ENCODE measurements at places on chromosomes 3 and 15.

DNA sequence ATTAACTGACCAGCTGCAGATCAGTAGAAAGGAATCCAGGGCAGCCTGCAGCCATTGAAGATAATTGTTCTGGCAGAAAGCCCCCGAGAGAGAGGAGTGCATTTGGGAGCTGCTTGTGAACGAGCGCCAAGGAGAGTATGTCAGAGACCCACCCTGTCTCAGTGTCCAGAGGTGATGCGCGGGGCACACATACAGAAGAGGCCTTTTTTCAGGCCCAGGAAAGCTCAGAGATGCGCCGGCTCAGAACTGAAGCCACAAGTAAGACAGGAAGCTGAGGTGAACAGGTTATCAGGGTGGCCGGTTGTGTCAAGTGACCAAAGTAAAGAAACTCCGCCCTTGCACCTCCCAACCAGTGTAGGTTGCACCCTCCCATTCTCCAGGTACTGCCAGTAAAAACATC is 59.8 kb upstream of the HEG1 start:
- DNase-seq, result no peak

DNA sequence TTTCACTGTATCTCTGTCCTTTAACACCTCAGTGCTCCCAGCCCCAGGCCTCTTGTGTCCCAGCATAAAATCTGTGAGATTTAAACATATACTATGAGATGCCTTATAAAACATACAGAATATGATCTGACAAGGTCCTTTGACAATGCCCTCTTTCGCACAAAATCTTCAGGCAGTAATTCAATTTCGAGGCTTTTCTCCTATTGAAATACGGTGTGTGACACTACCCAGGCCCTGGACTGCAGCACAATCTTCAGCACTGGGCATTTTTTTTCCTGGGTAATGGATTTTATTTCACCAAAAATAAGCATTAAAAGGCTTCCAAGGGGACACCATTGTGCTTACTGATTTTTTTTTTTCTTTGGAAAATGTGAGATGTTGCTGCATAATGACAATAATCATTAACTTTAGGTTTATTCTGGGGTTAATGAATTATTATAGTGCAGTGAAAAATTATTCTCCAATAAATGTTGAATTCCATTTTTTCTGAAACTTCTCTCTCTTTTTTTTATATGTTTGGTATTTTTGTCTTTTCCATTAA is 40.9 kb upstream of the FAM3D start:
- DNase-seq, result no peak

- no peak for DNase-seq
Measured at GRCh38 chr3:190722181-190722905, 140.2 kb downstream of the GMNC start.

- DNase-seq, result no peak
Measured at GRCh38 chr3:151314137-151314536, 2.5 kb downstream of the GPR87 start.

DNA sequence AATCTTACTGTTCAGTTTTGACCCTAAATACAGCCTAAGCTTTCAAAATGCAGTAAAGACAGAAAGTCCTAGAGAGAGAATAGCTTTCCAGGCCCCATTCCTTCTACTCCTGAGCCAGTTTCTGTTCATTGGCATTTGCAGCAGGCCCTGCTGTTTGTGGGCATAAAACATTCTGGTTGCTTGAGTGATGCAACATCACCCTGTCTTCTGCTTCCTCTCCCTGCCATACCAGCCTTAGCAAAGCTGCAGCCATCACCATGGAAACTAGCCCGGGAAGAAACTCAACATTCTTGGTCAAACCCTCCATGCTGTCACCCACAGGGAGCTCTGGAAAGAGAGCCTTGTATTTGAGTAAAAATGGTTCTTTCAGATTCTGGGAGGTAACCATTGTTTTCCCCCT is 325.7 kb downstream of the MAGI1 start:
- no peak for DNase-seq

- no peak for DNase-seq
Measured at GRCh38 chr3:100059472-100059871, 54.8 kb downstream of the FILIP1L start.

DNA sequence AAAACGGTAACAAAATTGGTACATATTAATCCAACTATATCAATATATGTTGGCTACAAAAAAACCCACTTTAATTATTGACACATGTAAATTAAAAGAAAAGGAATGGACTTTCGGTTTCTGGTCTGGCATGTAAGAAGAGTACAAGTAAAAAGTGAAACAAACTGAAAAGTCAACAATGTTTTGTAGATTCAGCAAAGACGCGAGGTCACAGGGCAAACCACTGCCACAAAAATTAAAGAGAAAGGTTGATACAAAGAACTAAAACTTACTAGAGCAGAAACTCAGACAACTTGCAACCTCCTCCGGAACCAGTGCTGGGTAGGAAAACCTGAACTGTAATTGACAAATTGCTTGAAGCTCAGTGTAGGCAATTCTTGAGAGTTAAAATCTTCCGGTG is 110.6 kb upstream of the ARPP21 start:
- no peak for DNase-seq

GRCh38 chr15:31660816-31661215 is 334.2 kb downstream of the KLF13 start:
- no peak for DNase-seq

- DNase-seq, result no peak
Measured at GRCh38 chr3:133248389-133248788, 151.5 kb upstream of the BFSP2 start.

DNA sequence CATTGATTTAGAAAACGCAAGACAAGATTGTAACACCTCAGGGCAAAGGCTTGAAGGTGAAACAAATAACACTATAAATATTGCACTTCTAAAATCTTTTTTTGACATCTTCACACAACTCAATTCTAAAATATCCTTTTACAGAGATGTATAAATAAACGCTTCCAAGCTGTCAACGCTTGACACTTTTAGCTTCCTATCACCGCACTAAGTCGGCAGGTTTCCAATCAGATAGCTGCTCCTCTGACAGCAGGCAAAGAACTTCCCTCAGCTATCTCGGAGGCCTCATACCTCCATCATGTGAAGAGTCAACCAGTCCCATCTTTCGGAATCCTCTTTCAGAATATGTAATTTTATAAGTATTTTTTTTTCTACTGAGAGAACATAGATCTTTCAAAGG is 71.0 kb downstream of the PCOLCE2 start:
- DNase-seq, result no peak

GRCh38 chr15:91947293-91947679 is 93.8 kb downstream of the SLCO3A1 start:
- DNase-seq, result no peak

GRCh38 chr15:94225616-94226015 is 5.7 kb upstream of the MCTP2 start:
- DNase-seq, result no peak

DNA sequence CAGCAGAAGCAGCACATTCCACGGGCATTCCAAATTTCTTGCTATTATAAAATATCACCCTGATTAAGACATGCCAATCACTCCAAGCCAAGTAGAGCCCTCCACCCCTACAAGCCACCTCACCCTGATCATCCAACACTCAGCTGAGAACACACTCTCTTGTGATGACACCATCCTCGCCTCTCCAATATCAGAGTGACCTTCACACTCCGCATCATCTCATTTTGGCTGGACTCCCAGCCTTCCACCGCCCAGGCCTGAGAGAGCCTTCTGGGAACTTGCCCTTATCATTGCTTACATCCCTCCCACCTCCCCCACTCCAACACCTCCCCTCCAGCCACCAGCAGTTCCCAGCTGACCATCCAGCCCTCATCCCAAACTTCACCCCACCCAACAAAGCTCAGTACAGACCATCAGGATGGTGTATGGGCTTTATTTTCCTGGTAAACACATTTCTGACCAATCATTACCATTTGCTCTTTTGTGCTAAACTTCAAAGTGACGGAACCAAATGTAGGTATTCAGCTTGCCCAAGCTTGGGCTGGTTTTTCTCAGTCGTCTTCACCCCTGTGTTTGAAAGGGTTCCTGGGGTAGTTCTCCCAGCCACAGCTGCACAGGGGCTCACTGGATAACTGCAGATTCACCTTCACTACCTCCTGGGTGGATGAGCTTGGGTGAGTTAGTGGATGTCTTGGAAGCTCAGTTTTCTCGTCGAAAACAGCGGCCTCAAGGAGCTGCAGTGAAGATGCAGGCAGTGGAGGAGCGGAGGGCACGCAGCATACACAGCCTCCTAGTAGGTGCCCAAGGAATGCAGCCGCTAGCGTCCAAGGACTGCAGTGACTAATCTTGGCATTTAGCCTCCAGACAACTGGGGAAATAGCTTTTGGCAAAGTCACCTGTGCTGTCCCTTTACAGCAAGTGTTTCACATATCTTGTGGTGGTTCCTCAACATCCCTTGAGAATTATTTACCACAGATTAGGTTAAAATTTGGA is 115.1 kb downstream of the LIPC start:
- peak; percentile 56 for DNase-seq

- DNase-seq, result no peak
Measured at GRCh38 chr3:12954891-12955650, 113.7 kb upstream of the RPL32 start.

DNA sequence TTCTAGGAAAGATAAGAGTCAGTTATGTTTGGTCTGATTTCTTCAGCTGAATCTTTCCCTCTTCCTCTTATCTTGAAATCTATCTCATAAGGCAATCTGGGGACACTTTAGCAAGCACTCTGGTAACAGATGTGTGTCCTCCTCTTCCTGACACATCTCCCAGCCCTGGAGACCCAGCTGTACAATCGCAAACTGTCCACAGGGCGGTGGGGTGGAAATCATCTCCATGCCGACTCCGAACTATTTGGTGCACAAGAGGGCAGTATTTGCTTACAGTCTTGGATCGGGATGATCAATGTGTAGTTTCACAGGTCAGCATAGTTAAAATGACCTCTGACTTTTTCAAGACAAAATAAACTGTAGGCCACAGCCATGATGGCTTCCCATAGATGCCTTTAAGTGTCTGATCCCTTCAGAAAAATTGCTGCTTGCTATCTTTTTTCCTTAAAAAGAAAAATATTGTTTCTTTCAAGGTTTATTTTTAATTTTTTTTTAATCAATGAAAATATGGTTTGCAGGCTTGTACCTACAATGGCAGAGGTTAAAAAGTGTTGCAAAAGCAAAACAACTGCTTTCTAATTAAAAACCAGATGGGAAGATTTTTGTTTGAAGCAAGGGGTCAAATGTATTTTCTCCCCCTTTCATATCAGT is 17.7 kb downstream of the EEFSEC start:
- DNase-seq, result peak; percentile 75

GRCh38 chr3:24367664-24368264 is 126.9 kb downstream of the THRB start:
- DNase-seq, result no peak

DNA sequence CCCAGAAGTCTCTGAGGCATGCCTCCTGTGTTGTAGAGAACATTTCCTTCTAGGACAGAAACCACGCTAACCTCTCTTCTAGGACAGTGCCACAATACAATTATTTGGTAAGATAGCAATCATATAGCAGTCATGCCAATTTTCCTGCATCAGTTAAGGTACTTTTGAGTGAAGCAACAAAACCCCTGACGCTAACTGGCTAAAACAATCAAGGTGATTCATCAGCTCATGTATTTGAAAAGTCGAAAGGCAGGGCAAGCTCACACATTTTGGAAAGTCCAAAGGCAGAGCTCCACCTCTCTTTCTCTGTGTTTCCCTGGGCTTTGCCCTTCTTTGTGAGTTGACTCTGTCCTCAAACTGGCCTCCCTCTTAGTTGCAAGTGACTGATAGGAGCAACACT is 10.1 kb downstream of the TERC start:
- DNase-seq, result no peak

DNA sequence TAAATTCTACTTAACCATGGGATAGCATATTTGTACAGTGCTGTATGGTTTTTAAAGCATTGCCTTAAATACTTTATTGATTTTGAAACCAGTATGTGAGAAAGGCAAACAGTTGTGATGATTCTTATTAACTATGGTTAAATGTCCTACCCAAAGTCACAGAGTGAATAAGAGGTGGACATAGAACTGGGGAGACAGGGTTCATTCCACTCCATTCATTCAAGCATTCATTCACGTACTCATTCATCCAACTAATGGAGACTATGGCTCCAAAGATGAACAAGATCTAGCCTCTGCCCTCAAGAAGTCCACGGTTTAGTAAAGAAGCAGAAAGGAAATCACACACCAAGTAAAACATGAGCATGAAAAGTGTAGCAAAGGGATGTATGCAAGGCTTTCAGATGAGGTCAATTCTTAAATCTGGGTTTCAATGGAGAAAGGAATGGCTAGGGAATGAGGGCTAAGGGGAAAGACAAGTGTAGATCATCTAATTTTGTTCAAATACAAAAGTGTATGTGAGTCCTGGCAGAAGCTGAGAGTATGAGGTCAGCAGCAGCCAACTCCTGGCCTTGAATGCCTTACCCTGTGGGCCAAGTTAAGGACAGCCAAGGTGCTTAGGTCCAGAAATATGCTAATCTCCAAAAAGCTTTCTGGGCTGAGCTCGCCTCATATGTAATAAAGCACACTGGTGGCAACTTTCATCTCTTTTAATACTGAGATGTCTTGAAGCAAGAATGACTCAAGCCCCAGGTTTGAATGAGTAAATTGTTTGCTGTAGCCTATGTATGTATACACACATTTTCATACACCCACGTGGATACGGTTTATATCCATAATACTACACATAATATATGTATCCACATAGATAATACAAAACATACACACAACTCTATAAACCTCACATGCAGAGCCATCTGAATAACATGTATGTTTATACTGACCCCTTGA is 4.3 kb downstream of the TNIK start:
- DNase-seq, result no peak

GRCh38 chr3:105232553-105232952 is 134.2 kb upstream of the ALCAM start:
- DNase-seq, result no peak

DNA sequence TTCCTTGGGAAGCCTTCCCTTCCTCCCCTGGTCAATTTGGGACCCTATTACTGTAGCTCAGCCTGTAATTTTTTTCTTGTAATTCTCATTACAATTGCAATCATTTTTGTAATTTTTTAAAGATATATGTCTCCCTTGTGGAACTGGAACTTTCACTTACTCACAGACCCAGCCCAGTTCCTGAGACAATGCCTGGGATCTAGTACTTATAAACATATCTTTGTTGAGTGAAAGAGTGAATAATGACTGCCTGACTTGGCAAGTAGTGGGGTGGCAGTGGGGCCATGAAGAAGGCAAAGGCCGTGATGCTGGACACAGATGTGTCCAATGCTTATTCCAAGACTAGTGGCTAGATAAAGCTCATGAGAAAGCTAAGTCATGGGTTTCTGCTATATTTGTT is 294.5 kb upstream of the LRRN1 start:
- DNase-seq, result no peak

DNA sequence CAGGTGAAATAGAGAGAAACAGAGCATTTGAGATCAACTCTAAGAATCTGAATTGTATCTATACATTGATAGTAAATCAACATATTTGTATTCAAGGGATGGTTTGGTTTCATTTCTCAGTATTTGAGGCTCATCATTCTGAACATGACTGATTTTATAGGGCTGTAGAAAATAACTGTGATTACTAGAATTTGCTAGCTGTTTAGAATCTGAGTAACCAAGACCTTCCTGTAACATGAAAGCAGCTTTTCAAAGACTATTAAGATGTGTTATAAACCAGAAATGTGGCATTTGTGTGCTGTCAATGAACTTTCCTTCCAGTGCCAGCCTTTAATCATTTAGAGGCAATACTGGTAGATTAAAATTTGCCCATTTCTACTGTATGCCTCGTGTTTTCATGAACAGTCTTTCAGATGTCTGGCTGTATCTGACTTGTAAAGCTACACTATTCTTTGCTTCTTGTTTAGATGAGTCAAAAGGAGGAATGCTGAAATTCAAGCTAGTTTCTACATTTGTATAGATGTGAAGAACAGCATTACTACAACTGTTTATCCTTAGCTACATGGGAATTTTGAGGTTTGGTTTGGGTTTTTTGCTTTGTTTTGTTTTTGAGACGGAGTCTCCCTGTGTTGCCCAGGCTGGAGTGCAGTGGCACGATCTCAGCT is 137.3 kb upstream of the BHLHE40 start:
- DNase-seq, result no peak

- no peak for DNase-seq
Measured at GRCh38 chr15:91865950-91866349, 12.4 kb downstream of the SLCO3A1 start.
